EL (cell line): ENCODE measurements at places on chromosomes 1 and 21.

GRCh38 chr1:68426594-68426993, 23.2 kb downstream of the RPE65 start:
- DNase-seq = no peak

DNA sequence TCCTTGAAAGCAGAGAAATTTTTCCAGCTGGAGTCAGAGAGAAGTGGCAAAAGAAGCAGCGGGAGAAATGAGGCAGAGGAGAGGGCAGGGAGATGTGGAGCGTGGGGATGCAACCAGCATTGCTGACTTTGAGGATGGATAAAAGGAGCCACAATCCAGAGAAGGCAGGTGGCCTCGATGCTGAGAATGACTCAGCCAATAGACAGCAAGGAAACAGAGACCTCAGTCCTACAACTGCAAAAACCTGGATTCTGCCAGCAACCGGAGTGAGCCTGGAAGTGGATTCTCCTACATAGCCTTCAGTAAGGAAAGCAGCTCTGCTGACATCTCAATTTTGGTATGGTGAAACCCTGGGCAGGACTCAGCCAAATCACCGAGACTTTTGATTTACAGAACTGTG, 128.9 kb upstream of the ATP1B1 start:
- no peak for DNase-seq

DNA sequence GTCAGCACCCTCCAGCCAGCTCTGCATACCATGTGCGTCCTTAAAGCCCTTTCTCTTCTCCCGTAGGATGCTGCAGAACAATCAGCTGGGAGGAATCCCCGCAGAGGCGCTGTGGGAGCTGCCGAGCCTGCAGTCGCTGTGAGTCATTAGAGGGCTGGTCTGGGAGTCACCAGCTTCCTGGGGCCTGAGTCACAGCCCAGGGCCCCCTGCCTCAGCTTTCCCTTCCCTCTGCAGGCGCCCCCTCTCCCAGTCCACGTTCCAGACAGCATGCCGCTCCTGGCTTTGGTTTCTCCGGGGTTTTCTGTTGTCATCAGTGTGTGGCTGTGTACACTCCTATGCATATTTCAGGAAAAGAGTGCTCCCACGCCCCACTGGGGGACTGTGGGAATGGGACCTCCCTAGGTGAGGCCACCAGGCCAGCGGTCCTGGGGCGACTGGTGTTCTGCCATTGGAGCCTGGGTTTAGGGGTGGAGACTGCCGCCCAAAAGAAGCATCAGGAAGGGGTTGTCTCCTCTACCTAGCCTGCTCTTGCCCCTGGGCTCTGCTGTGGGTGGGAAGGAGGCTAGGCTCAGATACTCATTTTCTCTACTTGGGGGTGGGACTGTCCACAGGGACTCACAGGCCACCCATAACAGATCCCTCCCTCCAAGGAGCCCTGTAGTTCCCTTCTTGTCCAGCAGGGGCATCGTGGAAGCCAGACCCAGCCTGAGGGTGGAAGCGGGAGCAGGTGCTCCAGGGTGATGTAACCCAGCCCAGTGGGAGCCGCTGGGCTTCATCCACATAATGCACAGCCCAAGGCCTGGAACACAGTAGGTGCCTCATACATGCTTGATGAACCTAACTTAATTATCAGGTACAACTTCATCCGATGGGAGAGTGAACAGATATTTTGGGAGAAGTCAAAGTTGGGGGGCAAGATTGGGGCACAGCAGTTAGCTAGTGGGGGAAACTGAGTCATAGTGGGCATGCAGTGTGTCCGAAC, 42.5 kb downstream of the LGR6 start:
- DNase-seq = peak; percentile 97

DNA sequence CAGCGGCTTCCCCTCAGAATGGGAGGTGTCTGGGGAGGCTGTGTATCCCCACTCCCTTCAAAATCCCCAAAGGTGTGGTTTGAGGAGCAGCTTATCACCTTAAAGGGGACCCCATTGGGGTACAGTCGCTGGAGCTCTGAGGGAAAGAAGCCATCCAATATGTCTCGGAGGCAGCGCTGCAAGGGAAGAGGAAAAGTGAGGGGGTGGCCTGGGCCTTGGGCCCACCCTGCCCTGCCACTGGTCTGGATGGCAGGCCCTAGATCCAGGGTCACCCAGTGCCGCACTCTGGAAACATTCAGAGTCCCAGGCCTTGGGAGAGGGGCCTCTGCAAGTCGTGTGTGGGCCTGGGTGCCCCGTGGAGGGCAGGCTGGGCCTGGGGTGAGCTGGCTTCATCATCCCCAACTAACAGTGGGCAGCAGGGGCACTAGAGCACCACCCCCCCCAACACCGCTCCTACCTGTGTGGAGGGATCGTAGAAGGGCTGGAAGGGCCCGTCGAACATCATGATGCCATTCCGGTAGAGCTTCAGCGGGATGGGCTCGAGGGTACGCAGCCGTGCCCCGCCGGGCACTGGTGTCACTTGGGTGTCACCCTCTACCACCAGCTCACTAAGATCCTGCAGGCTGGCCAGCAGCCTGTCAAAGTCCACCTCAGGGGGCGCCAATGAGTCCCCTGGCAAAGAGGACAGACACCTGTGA, 5.6 kb downstream of the SH3BGRL3 start:
- peak; percentile 32 for DNase-seq

DNA sequence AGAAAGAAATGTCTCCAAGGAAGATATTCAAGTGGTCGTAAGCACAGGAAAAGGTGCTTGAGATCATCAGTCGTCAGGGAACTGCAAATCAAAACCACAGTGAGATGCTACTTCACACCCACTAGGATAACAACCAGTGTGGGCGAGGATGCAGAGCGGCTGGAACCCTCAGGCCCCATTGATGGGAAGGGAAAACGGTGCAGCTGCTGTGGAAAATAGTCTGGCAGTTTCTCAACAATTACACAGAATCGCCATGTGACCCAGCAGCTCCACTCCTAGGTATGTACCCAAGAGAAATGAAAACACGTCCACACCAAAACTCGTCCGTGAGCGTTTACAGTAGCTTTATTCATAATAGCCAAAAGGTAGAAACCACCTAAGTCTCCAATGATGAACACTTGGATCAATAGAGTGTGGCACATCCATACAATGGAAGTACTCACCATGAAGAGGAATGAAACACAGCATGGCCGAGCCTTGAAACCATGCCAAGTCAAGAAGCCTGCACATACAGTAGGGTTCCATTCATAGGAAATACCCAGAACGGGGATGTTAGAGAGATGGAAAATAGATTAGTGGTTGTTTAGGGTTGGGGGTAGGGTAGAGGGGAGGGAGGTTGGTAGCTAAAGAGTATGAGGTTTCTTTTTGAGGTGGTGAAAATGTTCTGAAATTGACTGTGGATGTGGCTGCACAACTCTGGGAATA, 6.1 kb downstream of the DFFB start:
- no peak for DNase-seq

- no peak for DNase-seq
These were observed 47.9 kb upstream of the NEK2 start for GRCh38 chr1:211723273-211723672.
